Germinal center (tissue), 1 donor: ENCODE measurements at places on chromosomes 3 and 15.

DNA sequence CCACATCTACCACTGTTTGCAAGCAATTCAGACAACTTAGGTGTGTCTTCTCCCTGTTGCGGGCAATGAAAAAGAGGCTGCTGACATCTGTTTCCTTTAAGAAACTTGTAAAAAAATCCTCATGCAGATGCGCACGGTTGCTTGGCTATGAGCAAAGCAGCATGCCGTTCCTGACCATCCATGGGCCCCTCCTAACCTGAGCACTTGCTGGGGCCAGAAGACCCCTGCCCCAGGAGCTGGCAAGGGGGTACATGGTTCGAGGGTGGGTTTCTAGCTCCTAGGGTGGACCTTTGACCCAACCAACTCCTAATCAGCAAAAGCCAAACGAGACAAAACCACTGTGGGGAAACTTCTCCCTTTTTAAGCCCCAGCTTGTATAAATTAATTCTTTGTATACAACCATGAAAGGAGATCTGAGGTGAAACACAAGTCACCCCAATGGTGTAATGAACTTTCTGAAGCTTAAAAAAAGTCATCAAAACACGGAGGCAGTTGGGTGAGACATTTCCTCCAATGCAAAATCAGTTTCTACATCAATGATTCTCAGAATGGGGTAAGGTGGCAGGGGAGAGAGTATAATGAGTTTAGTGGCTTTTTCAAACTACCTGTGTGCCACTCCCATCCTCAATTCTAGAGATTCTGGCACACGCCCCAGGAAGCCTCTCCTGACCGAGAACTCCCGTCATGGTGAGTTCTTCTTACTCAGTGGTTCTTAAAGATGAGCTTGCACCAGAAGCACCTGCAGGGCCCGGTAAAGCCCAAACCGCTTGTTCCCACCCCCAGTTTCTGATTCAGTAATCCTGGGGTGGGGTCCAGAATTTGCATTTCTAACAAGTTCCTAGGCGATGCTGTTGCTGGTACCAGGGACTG, 44.1 kb downstream of the CPN2 start:
- peak; percentile 57 for DNase-seq

- no peak for DNase-seq
These were observed 127.9 kb upstream of the RARB start for GRCh38 chr3:25300141-25300540.

GRCh38 chr3:138184994-138185393, 2.1 kb upstream of the ARMC8 start:
- DNase-seq = no peak

GRCh38 chr15:51189669-51190385, 95.1 kb upstream of the TNFAIP8L3 start:
- DNase-seq = no peak

DNA sequence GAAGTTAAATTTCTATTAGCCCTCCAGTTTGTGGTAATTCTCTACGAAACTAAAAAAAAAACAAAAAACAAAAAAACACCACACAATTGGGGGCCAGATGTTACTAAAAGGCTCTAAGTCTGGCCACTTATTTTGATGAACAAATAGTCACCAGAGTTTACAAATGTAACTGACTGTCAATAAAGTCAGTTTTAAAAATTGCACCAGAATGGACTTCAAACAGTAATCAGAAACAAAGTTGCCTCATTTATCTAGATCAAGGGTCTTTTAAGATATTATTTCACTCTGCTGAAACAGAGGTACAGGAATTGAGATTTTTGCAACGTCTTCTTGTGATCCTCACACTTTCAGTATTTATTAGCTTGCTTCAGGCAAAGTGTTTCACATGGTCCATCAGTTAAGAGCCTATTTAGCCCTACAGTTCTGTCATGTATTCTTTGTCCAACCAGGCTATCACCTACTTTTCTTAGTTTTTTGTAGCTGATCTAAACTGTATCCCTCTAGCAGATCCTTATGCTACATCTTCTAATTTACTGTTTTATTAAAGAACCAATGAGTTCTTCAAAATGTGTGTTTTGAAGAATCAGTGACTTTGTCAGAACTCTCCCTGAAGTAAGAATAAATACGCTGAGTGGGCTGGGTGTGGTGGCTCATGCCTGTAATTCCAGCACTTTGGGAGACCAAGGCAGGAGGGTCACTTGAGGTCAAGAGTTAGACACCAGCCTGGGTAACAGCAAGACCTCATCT, 74.7 kb downstream of the ANKRD28 start:
- DNase-seq = no peak

DNA sequence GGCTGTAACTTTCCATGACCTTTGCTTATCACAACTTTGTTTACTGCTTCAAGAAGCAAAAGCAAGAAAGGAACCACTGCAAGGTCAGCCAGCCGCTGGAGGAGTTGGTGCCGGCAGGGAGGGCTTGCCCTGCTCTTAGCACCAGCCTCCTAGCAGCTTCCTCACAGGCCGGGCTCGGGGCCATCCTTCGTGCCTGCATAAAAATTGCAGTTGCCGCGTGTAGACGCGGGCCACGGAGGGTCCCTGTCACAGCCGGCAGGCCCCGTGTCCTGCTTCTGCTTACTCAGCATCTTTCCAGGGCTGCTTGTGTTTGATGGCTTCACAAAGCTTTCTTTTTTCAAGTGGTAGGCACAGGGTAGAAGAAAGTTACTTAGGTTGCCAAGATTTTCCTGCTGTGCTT, 84.4 kb downstream of the PGPEP1L start:
- DNase-seq = no peak

DNA sequence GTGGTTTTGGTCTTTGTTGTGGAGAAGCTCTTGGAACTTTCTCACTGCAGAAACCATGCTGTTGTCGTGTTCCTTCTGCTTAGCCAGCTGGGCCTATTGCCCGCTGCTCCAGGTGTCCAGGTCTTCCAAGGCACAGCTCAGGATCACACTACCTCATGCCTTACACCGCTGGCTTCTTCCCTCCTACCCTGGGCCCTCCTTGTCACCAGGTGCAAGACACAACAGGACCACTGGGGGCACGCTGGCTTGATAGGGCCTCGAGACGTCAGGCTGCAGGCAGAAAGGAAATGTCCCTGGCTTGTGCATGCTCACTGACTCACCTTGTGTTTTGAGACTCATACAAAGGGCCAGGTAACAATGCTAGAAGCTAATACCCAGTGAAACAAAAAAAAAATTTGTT, 32.3 kb downstream of the PAQR9 start:
- DNase-seq = peak; percentile 66

GRCh38 chr3:132964266-132964665, 73.9 kb upstream of the TMEM108 start:
- no peak for DNase-seq

- no peak for DNase-seq
These were observed 98.2 kb downstream of the ANXA2 start for GRCh38 chr15:60299452-60300047.

DNA sequence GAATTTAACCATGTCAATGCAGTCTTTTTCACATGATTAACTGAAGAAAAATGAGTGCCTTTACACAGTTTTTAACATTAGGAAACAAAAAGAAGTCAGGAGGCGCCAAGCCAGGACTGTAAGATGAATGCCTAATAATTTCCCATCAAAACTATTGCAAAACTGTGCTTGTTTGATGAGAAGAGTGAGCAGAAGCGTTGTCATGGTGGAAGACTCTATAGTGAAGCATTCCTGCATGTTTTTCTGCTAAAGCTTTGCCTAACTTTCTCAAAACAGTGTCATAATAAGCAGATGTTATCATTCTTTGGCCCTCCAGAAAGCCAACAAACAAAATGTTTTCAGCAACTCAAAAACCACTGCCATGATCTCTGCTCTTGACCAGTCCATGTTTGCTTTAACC, 156.8 kb upstream of the CDIN1 start:
- no peak for DNase-seq

GRCh38 chr15:70376929-70377691, 279.4 kb upstream of the TLE3 start:
- DNase-seq = no peak

DNA sequence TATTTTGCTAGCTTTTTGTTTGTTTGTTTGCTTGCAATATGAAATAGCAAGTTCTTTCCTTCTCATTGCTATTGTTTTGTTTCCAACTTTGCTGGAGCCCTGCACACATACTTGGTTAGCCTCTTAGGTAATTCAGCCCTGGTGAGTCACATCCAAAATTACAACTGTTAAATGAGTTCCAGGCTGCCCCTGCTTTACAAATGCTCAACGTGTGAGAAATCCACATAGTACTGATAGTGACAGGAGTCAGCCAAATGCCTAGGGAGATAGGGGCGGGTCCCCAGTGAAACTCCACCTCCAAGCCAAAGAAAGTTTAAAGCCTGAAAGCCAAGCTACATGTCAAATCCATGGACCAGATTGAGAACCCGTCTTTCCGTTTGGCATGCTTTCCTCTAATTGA, 81.3 kb upstream of the RNF7 start:
- DNase-seq = no peak

- DNase-seq = no peak
These were observed 27.1 kb downstream of the KLF15 start for GRCh38 chr3:126329927-126330725.

DNA sequence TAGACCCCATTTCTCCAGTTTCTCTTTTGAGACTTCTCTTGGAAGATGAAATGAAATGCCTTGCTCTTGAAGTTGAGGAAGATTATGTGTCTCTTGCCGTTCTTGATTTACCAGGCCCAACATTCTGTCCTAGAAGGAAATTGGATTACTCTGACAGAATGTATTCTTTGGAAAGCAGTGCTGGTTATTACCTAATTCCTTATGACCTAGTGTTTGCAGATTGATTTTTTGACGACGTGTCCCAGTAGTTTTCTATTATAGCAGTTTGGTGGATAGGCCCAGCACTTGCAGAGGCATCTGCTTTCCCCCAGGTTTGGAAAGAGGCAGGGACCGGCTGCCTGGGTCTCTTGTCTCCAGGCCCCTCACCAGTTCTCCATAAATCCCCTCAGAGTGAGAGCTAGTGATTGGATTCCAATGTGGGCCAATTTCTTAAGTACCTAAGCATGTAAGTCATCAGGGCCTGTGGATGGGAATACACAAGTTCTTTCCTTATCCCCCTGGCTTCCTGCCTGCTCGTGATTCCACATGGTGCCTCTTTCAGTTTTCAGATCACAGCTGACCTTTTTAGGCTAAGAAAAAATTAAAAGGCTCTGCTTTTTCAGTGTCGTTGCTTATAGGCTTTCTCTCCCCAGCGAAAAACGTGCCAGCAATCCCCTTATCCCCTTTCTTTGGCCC, 50.2 kb downstream of the EPHB3 start:
- DNase-seq = no peak

GRCh38 chr3:39135170-39135805, 18.1 kb downstream of the CSRNP1 start:
- DNase-seq = no peak

DNA sequence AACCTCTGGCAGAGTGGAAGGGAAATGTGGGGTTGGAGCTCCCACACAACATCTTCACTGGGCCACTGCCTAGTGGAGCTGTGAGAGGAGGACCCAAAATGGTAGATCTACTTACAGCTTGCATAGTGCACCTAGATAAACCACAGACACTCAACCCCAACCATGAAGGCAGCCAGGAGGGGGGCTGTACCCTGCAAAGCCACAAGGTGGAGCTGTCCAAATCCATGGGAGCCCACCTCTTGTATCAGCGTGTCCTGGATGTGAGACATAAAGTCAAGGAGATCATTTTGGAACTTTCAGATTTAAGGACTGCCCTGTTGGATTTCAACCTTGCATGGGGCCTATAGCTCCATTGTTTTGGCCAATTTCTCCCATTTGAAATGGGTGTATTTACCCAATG, 20.9 kb downstream of the TP63 start:
- DNase-seq = no peak

GRCh38 chr3:153209596-153209995, 47.6 kb downstream of the RAP2B start:
- no peak for DNase-seq

GRCh38 chr3:45528429-45528828, 66.1 kb upstream of the LIMD1 start:
- no peak for DNase-seq

DNA sequence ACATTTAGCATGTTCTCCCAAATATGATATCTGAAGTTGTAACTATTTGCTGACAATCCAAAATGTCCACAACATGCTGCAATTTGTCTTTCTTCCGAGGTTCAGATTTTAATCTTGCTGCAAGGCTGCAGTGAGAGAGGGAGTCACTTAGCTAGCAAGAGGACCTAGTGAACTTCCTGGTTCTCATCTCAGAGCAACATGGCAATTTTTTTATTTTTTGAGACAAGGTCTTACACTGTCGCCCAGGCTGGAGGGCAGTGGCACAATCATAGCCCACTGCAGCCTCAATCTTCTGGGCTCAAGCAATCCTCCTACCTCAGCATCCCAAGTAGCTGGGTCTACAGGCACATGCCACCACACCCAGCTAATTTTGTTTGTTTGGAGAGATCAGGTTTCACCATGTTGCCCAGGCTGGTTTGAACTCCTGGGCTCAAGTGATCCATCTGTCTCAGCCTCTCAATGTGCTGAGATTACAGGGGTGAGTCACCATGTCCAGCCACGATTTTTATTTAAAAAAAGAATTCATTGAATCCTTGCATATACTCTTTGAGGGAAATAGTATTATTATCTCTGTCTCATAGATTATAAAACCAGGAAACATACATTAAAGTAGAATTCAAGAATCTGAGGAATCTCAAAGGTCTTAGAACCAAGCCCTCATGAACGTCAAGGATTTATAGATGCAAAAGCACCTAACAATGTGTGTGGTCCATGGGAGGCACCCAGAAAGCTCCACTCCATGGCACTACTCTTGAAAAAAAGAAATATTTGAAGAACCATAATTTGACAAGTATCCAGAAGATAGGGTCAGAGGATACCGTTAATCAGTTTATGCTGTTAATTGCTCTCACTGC, 9.1 kb downstream of the HDC start:
- no peak for DNase-seq

DNA sequence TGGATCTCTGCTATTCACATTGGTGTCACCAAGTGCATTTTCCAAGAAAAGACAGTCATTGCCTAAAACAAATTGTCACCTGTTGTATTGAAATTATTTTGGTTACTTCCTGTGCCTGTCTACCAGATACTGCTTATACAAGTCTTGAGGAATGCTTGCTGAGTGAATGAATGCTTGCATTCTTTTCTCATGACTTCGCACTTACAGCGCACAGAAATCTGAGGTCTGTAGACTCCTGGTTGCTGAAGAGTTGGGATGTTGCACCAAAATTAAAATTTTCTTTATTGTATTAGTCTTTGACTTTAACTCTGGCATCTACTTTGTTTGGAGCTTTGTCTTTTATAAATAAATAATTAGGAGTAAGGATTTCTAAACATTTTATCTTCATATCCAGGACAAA, 28.4 kb downstream of the SH3GL3 start:
- DNase-seq = no peak

DNA sequence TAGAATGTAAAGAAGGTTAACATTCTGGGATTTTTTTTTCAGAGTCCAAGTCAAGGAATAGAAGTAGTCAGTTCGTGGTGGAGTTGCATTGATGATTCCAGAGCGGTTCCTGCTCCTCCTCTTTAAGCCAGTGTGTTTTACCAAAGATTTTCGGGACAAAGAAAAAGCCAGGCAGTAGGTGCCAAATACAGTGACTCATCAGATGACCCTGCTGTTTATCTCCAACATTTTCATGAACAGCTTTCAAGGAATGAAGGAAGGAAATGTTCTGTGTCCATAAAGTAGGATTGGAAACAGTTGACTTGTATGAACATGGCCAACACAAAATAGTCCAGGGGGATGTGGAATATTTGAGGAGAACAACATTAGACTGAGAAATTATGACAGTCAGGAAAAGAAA, 142.4 kb upstream of the TMC3 start:
- DNase-seq = no peak

GRCh38 chr3:8319935-8320634, 181.5 kb upstream of the LMCD1 start:
- no peak for DNase-seq
